ENCODE measurements at places on chromosomes 11 and 22.
A peak's percentile ranks its signal among the peaks of the same experiment; 100 is the strongest.

DNA sequence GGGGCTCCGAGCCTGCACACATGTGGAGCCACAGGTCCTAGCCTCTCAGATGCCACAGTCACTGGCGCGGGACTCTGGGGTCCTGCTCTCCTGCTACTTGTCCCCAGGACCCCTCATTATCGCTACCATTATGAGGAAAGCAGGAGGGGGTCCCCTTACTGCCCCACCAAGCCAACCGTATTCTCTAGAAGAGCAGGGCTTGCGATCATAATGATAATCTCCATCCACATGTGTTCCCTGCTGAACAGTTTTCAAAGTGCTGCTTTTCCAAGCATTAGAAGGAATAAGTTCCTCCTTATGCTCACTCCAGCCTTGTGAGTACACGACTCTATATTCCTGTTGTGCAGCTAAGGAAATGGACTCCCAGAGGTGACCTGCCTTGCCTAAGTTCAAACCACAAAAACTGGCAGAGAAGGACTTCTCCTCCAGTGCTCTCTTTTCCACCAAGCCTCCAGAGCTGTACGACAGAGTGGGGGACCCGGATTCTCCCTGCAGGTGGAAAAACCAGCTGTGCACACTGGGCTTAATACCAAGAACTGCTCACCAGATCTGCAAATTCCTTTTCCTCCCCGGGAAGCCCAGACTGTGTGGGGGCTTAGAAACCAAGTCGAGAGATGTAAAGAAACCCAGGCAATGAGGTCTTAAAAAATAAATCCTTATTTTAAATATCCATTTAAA lies 92.8 kb upstream of the DRD2 start:
- no peak for DNase-seq

- DNase-seq, result no peak
Observed at GRCh38 chr22:19916006-19916405, 25.6 kb upstream of the COMT start.

GRCh38 chr11:47101406-47101805 lies 75.3 kb downstream of the ARFGAP2 start:
- no peak for DNase-seq

DNA sequence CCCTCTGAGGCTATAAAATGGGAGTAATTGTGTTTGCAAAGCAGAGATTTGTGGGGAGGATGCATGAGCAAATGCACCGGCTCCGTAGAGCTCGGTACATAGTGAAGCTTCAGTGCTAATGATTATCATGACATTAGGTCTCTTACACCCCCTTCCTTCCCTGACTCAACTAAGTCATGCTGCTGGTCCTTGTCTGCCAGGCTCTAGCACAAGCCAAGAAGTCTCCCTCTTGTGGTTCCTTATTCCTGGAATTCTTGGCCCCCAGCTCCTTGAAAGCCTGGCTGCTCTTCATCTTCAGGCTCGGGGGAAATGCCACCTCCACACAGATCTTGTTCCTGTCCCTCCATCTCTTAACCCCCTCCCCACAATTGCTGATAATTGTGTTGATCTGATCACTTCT lies 45.7 kb upstream of the SYT13 start:
- DNase-seq, result no peak

- no peak for DNase-seq
Observed at GRCh38 chr11:45248501-45249011, 37.6 kb downstream of the SYT13 start.

- DNase-seq, result peak; percentile 73
Observed at GRCh38 chr22:43262990-43263644, 76.2 kb upstream of the TTLL12 start.

DNA sequence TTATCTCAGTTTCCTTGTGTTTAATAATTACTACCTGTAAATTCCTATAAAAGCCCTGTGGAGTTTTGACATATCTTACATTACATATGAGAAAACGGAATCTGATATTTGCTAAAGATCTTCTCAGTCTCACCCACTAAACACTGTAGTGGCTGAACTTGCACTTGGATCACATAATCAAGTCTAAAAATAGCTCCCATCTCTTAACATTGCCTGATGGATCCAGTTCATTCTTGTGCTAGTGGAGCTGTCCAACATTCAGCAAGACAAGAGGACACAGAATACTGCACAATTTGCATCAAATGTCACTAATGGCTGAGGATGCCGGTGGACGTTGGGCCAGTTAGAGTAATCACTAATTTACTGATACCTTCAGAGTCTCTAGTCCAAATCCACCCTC lies 569.9 kb upstream of the ANO5 start:
- DNase-seq, result no peak

- DNase-seq, result no peak
Observed at GRCh38 chr22:47782328-47783075, 1020.1 kb downstream of the TBC1D22A start.

DNA sequence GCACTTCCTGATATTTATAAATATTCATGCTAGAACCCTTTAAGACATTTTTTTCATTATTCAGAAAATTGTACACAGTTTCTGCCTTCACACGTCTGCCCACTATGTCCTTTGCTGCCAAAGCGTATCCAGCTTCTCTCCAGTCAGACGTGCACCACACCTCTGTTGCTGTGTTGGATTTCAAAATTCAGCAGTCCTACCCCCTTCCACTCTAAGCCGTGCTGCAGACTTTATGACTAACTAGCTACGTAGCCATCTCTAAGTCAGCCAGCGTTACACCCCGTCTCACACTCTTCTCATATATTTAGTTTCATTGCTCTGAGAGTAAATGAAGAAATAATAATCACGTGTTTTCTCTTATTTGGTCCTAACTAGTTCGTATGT lies 28.2 kb upstream of the OPCML start:
- DNase-seq, result no peak

GRCh38 chr11:61764606-61765260 lies 12.3 kb downstream of the MYRF start:
- DNase-seq, result no peak

GRCh38 chr11:2164861-2165555 lies 4.0 kb upstream of the INS start:
- DNase-seq, result no peak

DNA sequence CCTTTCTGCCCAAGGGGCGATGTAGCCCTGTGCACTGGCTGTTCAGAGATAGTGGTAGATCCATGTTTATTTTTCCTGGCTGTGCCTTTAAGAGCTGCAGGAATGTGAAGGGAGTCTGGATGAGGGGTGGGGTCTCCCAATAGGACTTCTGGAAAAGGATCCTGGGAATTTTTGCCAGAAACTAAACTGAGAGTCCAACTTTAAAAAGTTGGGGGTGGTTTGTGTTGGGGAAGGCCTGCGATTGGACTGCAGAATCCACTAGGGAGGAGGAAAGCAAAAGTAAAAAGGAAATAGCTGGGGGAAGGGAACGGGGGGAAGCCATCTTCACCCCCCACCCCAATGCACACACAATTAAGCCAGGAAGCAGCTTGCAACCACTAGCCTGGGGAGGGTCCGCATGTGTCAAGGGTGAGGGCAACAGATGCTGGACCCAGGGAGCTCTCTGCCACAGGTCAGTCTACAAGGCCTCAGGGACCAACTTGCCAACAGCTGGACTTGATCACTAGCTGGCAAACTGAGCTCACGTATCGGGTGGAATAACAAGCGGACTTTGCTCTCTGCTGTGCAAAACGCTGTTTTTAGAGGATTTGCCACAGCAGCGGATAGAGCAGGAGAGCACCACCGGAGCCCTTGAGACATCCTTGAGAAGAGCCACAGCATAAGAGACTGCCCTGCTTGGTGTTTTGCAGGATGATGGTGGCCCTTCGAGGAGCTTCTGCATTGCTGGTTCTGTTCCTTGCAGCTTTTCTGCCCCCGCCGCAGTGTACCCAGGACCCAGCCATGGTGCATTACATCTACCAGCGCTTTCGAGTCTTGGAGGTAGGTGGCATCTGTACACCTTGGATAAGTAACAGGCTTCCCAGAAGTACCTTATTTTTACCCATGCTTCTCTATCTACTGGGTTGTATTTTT lies at the start of gene OLFML1:
OLFML1 (plus strand) TSS at position 321 of the 912 bp plus-strand sequence; CDS start at position 691, 370 bp downstream.
- no peak for DNase-seq

- no peak for DNase-seq
Observed at GRCh38 chr11:65489706-65490320, 9.0 kb upstream of the MALAT1 start.

DNA sequence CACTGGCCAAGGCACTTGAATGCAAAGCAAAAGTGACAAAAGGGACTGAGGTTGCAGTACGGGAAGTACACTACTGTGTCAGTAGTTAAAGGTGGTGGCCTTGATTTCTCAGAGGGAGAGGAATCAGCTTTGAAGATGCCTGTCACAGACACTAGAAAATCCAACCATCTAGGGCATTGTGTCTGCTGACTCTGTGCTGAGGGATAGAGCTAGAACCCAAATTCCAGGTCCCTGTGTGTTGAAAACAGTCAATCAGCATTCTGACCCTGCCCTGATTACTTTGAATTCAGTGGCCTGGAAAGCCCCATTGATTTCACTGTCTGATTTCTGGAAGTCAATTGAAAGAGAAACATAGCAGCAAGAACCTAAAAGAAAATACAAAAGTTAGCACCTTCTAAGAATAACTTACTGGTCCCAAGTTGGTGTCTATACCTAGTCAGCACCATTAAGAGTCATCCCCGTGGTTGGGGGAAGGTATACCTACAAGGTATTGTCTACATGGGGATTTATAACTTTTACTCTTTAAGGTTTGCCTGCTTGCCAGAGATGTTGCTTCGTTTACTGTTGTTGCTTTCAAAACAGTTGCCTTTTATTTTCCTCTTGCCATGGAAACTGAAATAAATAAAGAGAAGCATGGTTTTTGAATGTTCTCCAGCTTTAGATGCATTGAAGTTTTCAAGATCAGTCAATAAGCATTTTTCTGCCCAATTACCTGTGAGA lies 97.3 kb downstream of the PDHX start:
- DNase-seq, result no peak

DNA sequence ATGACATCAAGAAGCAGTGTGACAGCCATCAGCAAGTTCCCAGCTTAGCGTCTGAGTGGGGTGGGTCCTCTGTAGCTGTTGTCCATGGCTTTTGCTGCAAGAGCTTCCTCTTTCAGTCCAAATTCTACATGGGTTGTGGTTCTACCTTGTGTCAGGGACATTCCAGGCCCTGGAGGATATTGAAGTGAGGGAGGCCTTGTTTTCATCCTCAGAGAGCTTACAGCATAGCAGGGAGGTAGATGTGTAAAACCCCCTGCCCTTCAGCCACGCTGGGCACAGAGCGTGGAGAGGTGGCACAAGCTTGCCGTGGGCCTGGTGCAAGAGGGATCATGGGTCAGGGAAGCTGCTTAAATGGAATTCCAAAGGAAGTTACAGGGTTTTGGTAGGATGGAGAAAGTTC lies 93.9 kb downstream of the GRIK4 start:
- no peak for DNase-seq

Data from inflammatory macrophage (primary cell).